IMR-90 (cell line): ENCODE measurements at places on chromosomes 2 and 18. TPM values are rescaled to one million over a fixed set of nuclear protein-coding genes. Genes with fewer than 3 reads are reported as not detected.

DNA sequence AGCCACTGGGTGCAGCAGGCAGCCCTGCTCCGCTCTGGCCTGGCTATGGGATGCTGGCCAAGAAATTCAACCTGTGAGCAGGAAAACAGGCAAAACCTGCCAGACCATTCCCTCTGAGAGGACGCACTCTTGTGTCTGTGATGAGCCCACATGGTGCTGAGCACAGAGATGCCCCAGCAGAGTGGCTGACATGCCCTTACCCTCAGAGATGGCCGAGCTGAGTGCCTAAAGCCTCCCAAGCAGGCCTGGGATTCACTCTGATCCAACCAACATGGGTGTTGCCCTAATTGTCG, 34.3 kb upstream of the TAF1B start:
- DNase-seq, result no peak

DNA sequence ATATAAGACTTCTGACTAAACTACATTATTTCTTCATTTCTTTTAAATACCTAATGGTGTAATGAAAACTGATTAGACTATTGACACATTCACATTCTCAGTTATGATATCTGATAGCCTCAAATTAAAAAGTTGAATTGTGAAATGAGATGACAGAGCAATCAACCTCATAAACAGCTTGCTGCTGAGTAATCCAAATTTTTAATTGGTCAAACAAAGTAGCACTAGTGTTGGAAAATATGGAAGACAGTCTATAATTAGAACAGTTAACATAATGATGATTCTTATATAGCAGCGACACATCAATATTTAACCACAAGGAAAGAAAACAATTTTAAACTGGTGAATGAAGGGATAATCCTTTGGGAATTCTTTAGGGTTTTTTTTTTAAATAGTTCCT, 91.9 kb upstream of the LRP1B start:
- DNase-seq, result no peak

GRCh38 chr2:96264086-96264485, 1.7 kb downstream of the TMEM127 start:
- DNase-seq, result peak; percentile 29

DNA sequence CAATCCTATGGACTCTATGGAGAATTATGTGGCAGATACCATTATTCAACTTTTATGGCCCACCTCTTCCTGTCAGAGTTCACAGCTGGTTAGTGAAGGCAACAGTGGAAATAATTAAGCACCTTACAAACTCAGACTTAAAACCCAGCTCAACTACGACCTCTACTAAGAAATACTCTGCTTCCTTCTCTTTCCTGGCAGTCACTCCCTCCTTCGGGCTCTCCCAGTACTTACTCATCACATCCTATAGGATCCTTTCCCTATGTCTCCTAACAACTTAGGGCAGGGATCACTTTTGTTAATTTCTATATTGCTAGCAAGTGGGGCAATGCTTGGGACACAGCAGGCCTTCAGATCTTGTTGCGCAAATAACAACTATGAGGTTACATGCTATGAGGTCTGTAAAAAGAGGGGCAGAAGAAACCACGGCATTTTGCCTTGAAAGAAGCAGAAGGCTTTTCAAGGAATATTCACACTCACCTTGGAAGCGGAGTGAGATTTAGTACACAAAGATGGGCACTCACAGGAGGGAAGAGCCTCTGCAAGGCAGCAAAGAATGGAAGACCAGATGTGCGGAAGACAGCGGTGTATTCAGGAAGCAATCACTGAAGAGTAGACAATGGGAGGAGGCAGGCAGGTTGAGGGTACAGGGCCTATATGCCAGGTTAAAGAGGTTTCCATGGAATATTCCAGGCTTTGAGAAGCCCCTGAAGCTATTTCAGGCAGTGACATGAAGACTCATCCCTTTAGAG, 2.1 kb downstream of the STK39 start:
- no peak for DNase-seq

DNA sequence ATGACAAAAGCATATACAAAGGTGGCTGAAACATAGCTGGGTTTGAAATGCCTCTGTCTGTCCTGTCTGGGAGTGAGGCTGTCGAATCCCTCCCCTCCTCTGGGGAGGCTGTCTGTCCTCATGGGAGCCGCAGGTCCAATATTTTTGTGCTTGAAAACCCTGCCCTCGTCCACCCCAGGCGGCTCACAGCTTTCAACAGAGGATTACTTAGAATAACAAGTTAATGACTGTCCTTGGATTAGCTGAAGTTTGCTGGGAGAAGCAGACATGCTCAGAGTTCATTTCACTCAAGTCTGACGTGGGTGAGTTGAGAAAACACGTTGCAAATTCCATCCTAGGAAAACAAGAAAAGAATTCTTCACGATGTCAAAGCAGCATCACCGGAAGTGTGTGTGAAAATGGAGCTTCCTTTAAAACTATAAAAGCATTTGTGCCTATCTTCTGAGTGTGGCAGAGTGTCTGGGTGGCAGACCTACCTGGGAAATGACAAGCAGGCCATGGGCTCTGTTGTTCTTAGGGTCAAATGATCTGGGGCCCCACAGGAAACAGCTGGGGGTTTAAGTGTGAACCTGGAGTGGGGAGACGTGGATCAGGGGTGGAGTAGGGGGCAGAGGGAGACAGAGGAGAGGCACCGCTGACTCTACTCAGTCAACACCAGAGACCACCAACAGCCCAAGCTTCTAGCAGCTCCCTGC, 77.1 kb downstream of the DDX1 start:
- DNase-seq, result peak; percentile 33

DNA sequence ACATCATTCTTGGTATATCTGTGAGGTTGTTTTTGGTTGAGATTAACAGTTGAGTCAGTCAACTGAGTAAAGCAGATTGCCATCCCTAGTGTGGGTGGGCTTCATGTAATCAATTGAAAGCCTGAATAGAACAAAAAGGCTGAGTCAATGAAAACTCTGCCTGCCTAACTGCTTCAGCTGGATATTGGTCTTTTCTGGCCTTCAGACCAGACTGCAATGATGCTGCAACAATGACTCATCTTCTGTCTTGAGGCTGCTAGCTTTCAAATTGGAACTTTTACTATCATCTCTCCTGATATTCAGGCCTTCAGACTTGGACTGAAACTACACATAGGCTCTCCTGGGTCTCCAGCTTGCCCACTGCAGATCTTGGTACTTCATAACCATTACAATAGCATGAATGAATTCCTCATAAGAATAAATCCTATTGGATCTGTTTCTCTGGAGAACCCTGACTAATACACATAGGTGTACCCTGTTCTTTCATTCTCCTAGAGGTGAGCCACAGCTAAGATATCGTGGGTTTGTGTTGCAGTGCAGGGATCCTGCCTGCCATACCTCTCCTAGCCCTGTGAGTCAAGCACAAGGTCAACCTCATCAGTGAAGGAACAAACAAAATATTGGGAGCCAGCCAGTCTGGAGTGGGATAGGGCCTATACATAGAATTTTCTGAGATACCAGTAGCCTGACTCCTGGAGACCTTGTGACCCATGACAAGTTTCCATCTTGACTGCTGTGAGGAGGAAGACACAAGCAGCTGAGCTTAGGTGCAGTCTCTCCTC, 473.8 kb downstream of the DCC start:
- no peak for DNase-seq

AGAP1 gene
- total RNA-seq, result 11.7 and 15.1 TPM in 2 replicates

GRCh38 chr2:237306787-237307170, 107.2 kb downstream of the COL6A3 start:
- DNase-seq, result peak; percentile 71

TAF4B gene
- total RNA-seq, result 0.83 and 1.1 TPM in 2 replicates

DNA sequence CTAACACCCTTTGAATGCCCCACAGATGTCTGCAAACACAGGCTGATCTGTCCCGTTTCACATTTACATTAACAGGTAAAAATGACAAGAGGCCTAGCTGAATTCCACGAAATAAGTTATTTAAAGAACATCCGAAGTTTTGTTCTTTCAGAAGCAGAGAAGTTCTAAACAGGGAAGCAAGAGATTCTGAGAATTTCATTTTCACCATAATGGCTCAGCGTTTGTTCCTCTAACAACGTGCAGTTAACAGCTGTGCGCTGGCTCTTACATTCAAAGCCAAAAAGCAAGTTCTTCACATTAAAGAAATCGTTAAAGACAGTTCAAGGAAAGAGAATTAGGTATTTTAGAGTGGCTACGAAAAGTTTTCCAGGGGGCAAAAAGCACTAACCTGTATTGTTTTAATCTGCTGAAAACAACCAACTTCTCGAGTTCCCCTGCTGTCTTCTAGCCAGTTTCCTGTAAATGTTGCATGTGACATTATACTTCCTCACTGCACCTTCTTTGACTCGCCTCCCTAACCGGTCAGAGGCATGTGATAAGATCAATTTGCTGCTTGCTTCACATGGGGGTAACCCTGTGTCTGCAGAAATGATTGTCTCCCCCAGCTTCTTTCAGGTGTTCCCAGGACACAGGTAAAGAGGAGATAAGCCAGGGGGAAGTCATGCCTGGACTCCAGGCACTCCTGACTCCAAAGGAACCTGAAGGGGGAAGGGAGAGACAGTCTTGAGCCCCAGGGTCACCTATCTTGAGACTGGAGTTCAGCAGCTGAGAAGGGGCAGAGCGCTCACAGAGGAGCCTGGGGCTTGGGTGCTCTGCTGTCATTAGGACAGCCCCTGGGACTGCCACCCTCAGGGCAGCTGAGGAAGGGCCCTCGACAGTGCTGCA, 36.8 kb upstream of the WIPF1 start:
- peak; percentile 12 for DNase-seq

DNA sequence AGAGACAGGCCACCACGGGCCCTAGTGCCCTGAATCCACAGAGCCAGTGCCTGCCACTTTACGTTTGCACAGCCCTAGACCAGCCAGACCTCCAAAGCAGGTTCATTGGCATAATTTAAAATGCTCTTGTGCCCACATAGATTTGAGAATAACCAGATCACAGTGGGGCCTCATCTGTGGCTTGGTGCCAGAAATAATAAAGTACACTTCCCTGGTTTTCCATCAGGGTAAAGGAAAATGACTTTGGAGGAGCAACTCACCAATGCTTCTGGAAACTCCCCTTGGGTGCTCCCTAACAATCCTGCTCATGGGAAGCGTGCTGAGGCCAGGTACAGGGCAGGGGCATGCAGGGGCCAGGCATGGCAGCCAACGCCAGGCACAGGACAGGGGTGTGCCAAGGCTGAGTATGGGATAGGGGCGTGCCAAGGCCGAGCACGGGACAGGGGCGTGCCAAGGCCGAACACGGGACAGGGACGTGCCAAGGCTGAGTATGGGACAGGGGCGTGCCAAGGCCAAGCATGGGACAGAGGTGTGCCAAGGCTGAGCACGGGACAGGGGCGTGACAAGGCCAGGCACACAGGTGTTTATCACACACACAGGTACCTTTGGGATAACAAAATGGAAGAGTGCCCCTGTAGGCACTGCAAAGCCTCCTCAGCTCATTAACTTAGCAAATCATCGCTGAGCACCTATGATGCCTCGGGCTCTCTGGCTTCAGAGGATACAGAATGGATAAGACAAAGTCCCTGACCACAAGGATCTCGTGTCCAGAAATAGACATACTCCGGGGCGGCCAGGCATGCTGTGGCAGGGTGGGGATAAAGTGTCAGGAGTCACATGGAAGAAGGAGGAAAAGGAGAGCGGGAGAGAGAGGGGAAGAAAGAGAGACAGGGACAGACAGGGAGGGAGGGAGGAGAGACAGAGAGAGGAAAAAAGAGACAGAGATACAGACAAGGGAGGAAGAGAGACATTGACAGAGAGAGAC, 334.7 kb downstream of the EIPR1 start:
- DNase-seq, result no peak

PLGLB2 gene
- total RNA-seq, result 0.72 and 0.83 TPM in 2 replicates

DNA sequence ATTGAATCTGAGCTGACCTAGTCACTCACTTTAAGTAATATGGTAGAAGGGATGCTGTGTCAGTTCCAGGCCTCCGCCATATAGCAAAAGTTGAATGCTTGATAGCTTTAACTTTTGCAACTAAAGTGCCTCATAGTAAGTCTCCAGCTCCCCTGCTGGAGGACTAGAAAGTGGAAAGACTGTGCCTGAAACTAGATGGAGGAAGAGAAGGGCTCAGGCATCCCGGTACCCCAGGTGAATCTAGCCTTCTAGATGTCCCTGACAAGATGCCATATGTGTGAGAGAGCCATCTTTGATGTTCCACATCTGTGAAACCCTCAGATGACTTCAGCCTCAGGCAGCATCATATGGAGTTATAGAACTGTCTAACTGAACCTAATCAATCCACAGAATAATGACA, 21.0 kb downstream of the OTX1 start:
- DNase-seq, result no peak

GRCh38 chr2:230184727-230185578, 34.8 kb downstream of the SP110 start:
- DNase-seq, result peak; percentile 43

DNA sequence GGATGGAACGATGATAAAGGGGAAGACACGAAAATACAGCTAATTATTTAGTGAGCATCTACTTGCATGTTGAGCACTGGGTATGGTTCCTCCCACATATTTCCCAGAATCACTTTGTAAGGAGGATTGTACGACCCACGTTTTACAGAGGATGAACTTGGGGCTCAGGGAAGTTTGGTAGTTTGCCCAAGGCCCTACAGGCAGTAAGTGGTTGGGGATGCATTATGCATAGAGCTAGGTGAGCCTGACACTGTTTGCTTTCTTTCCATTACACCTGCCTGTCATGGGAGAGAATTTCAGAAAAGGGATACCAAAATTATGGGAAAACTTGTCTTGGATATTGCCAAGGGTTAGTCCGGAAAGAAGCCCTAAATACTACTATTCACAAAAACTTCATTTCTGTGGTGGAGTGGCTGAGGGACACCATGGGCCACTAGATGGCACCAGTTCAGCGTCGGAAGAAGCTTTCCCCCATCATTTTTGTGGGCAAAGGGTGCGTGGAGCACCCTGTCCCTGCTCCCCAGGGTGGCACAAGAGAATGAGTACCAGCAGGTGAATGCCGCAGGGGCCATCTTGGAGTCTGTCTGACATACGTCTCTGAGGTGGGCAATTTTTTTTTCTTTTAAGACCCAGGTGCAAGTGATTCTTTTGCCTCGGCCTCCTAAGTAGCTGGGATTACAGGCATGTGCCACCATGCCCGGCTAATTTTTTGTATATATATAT, 23.5 kb upstream of the C18orf32 start:
- DNase-seq, result peak; percentile 40

FMNL2 gene
- 10.9 and 15.6 TPM in 2 replicates for total RNA-seq

STARD7 gene
- 138 and 189 TPM in 2 replicates for total RNA-seq

DNA sequence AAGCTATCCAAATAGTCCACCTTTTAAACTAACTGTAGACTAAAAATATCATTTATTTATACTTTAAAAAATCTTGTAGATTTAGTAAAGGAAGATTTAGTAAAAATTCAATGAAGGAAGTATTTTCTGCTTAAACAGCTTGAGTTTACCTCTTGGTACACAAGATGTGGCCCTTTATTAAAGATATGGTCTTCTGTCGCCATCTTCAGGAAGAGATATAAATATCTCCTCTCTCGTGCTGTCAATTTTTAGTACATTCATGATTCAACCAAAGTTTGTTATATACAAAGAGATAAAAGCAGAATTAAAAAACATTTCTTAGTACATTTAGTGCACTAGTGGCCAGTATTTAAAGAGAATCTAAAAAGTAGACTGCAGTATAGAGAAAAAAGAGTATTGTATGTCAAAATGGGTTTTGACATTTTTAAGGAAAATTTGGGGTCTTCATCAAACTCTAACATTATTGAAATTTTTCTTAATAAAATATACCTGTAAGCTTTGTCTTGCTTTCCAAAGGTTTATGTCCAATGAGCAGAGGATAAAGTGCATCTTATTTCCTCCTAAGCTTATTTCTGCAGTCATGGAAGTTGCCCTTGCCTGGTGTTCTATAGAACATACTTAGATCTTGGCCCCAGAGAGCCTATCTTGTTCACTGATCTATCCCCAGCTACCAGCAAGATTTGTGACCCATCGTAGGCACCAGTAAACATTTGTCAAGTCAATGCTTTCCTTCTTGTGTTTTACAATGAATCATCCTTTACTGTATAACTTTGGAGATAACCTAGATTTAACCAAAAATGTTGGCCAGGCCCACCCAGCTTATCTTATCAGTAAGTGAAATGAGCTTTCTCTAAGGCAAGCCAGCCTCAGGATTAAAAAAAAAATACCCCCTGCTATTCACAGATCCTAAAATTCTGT, 18.5 kb upstream of the EML6 start:
- DNase-seq, result peak; percentile 77
